ENCODE measurements at places on chromosomes 5 and 9.
A peak's percentile ranks its signal among the peaks of the same experiment; 100 is the strongest.

DNA sequence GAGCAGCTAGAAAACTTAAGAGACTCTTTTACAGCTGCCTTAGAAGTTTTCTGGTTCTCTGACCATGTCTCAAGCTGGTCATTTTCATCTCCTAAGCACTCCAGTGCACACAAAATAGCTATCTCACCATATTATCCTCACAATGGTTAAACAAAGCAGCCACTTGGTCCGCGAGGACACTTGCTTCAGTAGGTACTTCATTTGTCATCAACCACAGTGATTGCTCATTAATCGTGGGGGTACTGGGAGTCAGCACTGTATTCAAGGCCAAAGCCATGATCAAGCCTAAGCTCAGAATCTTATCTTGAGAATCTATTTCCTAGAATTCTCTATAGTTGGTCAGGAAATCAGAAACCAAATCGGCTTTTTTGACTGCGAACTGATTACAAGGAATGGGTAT, 2.9 kb downstream of the ARL14EPL start:
- no peak for DNase-seq

- no peak for DNase-seq
Measured at GRCh38 chr9:128787659-128788058, 606 bp downstream of the TBC1D13 start.

DNA sequence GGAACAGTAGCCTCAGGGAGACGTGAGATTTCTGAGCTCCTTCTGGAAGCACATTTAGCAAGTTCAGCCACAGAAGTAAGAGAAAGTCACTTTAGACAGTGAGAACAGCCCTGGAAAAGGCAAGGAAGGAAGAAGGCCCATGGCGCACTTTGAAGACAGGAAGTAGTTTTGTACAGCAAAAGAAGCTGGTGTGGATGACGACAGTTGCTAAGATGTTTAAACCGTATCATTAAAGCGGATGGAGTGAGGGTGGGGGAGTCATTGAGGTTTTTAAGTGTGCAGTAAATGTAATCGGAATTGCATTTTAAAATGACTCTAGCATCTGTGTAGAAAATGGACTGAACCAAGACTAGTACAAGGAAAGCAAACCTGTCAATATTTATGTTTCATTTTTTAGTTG, 15.3 kb upstream of the TRPM3 start:
- no peak for DNase-seq

GRCh38 chr5:172173564-172174153, 14.4 kb downstream of the STK10 start:
- no peak for DNase-seq

- no peak for DNase-seq
Measured at GRCh38 chr5:165457859-165458481, 1952.6 kb downstream of the MAT2B start.

DNA sequence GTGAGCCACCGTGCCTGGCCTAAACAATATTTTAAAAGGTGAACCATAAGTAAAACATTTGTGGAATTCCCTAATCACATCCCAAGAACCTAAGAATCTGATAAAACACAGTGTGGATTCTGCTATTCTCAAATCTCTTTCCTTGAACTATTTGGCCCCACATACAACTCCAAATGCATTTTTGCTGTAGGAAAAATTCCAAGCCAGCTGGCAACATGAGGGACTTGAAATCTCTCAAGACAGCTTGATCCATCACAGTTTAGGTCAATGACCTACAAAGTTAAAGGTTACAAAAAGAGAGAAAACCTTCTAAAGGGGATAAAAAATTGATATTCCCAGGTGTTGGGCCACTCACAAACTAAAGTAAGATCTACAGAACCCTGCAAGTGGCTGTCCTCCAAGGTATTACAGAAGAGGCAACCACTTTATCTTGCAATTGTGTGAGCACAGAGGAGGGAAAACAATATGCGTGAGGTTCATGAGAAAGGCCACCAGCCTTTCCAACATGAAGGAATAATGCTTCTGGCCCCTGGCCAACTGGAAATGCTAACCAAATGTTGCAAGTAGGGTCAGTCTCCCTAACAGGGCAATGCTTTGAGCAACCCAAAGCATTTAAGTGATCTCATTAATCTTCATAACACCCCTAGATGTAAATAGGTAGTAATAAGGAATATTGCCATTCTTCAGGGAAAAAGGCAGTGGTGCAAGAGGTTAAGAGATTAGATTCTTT, 221.4 kb downstream of the SEMA5A start:
- DNase-seq: no peak

GRCh38 chr5:92371889-92372235, 988.7 kb upstream of the ARRDC3 start:
- no peak for DNase-seq

DNA sequence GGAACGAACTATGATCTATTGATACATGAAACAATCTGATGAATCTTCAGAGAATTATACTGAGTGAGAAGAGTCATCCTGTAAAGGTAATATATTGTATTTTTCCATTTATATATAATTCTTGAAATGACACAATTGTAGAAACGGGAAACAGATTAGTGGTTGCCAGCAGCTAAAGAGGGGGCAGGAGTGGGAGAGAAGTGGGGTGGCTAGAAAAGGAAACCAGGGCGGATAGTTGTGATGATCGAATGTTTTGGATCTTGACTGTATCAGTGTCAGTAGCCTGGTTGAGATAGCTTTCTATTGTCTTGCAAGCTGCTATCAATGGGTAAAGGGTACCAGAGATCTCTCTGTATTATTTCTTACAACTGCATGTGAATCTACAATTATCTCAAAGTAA, 17.7 kb upstream of the RAPGEF1 start:
- no peak for DNase-seq

DNA sequence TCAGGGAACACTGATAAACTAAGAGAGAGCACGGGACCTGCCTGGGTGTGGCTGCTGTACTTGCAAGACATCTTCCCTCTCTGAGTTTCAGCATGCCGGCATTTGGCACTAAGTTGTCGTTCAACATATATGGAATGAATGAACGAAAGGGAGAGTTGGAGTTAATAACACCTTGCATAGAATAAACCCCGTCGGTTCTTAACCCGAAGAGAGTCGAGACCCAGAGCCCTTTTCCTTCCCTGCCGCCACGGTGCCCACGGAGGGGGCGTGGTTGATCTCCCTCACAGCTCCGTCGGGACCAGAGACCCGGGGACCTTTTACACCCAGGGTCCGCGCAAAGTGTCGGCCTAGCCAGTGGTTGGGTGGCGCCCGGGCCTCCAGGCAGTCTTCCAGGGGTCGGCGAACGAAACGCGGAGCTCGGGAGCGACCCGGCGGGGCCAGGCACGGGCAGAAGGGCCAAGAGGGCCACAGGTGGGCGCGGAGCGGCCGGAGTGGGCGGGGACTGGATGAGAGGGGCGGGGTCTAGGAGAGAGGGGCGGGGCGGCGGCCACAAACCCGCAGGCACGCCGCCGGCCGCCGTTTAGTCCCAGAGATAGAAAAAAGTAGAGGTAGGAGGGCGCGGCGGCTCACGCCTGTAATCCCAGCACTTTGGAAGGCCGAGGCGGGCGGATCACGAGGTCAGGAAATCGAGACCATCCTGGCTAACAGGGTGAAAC, 735 bp upstream of the RPL26L1 start:
- peak; percentile 73 for DNase-seq

GRCh38 chr9:129331772-129332500, 153.9 kb upstream of the IER5L start:
- DNase-seq: no peak

DNA sequence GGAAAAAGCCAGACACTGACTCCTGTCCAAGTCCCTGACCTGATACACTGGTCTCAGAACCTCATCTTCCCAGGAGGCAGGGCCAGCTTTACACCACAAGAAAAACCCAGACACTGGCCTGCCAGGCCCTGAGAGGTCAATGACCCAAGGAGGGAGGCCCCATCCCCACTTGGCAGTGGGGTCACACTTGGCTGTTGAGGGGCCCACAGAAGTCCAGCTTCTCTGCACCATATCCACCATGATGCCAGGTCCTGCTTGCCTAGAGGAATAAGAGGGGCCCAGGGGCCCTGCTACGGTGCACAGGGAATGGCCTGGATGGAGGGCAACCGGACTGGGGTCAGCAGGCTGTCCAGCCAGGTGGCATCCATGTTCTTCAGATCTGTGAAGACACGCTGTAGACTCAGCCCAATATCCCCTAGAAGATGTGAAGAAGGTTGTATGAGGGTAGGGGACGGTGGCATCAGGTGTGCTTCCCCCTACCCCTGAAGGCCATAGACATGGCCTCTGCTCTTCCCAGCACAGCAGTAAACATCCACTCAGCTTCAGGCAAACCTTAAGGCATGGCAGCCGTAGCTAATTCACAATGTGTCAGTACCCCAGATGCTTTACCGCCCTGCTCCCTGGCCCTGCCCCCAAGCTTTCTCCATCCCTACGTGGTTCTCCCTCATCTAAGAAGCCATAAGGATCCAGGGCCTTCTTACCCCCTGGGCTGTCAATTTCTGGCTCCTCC, 6.7 kb downstream of the IRF1 start:
- no peak for DNase-seq

DNA sequence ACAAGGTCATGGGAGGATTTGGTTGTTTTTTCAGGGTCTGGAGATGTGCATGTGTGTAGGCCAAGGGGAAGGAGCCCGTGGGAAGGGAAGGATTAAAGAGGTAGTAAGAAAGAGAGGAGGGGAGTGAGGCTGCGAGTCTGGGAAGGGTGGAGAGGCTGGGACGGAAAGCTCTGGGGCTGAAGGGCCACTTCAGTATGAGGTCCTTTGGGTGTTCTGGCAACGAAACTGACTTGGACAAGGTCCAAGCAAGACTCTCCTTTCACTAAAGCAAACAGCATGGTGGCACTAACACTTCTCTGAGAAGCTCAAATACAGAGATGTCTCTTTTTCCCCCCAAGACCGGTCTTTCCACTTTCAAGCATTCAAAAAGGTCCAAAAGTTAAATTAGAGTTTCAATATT, 394.5 kb downstream of the ARHGEF28 start:
- DNase-seq: peak; percentile 76

DNA sequence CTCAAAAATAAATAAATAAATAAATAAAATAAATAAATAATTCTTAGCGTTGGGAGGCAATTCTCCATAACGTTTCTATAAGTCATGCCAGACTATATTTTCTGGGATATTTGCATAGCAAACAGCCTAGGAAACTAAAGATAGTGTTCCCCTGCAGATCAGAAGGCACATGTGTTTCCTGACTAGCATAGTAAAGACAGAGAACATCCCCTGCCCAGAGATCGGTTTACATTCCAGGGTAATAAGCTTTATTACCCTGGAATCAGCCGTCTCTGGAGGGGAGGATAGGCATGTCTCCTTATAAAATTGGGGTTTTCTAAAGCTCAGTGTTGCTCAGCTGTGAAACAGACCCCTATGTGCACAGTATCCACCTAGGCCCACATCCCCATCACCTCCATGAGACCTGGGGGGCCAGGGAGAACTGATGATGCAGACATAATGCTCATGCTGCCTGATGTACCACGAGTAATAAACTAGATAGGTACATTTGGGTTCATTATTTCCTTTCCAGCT, 36.9 kb upstream of the IFNK start:
- DNase-seq: no peak

DNA sequence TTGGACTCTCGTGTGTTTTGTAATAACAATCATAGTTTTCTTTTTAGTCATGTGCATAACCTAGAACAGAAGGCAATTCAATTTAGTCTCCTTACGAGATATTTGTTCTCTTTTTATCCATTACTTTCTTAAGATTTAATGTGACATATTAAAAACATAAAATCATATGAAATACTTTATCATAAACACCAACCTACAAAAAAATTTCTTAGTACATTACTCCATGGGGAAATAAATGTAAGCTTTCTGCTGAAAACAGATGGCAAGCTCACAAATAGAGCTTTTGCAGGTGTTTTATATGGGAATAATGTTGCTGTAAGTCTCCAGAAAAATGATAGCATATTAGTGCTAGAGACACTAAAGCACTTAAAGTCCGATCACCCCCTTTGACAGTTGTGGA, 1035.2 kb upstream of the ARRDC3 start:
- no peak for DNase-seq

- DNase-seq: no peak
Measured at GRCh38 chr5:29982457-29982856, 1211.0 kb upstream of the CDH6 start.

GRCh38 chr5:138949988-138950387, 74.9 kb upstream of the LRRTM2 start:
- DNase-seq: no peak

GRCh38 chr5:147547730-147548129, 37.9 kb upstream of the DPYSL3 start:
- DNase-seq: no peak

GRCh38 chr5:53099546-53099945, 10.0 kb downstream of the MOCS2 start:
- DNase-seq: no peak

DNA sequence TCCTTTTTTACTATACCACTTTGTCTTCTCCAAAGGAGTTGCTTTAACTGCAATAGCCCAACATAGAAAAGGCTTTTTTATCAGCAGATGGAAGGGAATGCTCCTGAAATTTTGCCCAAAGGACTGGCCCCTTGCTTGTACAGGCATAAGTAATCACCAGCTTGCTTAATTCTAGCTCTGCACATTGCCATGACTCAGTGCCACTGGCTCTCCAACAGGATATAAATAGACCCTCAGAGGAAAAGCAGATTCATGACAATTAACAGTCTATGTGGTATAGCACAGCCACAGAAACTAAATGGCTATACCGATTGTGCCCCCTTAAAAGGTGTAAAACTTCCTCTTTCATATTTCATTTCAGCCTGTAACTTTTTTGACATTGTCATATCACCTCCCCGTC, 227.0 kb downstream of the ZNF608 start:
- no peak for DNase-seq

GRCh38 chr5:157051604-157052245, 7.2 kb downstream of the HAVCR1 start:
- DNase-seq: no peak

DNA sequence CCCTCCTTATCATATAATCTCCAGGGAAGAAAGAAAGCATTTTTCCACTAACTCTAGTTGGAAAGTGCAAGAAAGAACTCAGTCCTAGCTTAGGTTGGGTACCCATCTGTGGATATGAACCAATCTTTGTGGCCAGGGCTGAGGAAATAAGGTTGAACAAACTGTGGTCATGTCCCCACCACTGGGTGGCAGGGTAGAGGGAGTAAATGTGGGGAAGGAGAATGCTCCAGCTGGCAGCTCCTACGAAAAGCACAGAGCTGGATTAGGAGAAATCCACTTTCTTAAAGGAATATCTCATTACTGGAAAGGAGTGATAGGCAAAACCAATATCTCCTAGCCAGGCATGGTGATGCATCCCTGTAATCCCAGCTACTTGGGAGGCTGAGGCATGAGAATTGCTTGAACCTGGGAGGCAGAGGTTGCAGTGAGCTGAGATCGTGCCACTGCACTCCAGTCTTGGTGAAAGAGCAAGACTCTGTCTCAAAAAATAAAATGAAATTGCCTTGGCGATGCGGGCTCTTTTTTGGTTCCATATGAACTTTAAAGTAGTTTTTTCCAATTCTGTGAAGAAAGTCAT, 175.1 kb downstream of the CCDC192 start:
- peak; percentile 21 for DNase-seq

DNA sequence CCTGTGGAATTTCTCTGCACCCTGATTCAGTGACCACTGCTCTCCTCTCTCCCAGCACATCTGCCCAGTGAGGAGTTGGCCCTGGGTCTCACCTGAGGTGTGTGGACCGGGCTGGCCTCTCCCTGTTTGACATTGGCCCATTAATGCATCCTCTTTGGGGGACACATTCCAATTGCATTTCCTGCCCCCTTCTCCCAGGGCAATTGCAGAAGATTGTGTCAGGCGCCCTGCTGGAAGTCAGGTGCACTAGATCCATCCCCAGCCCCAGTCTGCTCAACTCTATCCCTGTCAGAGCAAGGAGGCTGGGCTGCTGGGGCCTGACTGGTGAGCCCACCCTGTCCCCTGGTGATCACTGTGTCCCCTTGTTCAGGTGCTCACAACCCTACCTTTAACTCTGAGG, 84.5 kb downstream of the LMX1B start:
- DNase-seq: no peak

- DNase-seq: no peak
Measured at GRCh38 chr5:96659170-96659569, 3.0 kb upstream of the CAST start.

All from NCI-H345 (cell line).